ENCODE measurements at places on chromosomes 1 and 21. TPM values are rescaled to one million over a fixed set of nuclear protein-coding genes. Genes with fewer than 3 reads are reported as not detected.

The TFF2 gene
- 1.0 TPM for polyA plus RNA-seq

The CNIH3 gene
- polyA plus RNA-seq = 0.88 TPM

The PCSK9 gene
- polyA plus RNA-seq = 48.9 TPM

The NBPF19 gene
- polyA plus RNA-seq = 2.3 TPM

The S1PR1 gene
- polyA plus RNA-seq = 9.4 TPM

The PACC1 gene
- polyA plus RNA-seq = 1.4 TPM

Data from liver (tissue), 10 donors.